ENCODE measurements at places on chromosomes 4 and X.

DNA sequence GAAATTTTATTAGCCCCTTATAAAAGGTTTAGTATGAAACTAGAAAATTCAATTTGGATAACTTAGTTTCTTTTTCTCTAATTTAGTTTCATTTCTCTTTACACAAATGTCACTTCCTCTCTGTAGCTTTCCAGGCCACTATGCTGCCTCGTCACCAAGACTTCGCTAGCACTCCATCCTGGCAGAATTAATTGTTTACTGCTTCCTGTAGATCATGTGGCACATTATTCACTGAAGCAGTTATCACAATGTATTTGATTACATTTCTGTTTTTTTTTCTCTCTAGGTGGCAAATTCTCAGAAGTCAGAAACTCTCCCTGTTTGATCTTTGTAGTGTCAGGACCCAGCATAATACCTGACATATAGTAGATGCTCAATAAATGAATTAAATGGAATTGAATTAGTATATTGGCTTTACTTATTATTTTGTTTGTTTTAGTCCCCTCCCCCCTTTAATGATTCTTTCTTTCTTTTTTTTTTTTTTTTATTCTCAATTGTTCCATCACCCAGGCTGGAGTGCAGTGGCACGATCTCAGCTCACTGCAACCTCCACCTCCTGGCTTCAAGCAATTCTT is 9.3 kb upstream of the SAT1 start:
- peak; percentile 15 for DNase-seq

DNA sequence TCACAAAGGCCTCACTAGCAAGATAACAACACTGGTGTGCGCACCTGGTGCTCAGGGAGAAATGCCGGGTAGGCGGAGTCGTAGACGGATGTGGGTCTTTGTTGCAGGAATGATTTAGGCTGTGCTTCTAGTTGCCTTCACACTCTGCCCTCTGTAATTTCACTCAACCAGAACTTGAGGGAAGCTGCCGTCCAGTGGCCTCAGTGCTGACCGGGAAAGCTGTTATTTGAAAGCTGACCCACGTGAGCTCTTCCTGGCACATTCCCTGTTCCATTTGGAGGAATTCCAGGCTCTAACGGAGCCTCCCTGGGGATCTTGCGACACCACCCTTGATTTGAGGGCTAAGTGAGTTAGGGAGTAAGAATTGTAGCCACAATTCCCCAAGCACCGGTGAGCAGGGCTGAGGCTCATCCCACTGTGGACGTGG is 15.9 kb downstream of the SH3TC1 start:
- DNase-seq = no peak

GRCh38 chrX:24482823-24483415 is 17.8 kb downstream of the PDK3 start:
- no peak for DNase-seq

DNA sequence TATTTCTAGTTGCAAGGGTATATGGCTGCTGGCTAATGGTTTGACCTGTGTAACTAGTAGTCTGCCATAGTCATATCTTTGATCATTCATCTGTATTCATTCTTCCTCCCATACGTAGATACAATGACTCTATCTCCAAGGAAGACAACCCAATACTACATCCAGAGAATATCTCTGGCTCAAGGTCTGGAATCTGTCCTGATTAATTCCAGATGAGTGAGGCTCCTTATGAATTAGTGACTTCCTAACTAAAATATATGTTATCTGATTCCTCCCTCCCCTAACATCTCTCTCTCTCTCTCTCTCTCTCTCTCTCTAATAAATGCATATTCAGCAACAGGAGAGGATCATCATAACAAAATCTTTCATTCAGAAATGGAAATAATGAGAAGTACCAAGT is 641.5 kb downstream of the FAT4 start:
- DNase-seq = no peak

DNA sequence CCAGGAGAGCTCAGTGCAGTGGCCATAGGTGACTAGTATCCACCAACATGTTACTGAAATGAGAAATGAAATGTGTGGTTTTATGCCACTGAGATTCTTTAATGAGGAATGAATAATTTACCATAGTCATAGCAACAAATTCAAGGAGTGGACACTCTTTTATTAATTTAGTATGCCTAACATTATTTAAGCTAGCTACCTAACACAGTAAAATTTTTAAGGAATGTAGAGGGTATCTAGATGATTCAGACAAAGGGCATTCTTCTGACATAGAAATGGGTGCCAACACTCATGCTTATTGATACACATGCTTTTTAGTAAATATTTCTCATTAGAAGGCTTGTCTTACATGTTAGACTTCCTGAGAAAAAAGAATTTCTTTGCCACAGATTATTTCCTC is 33.3 kb upstream of the SULT1B1 start:
- DNase-seq = no peak

DNA sequence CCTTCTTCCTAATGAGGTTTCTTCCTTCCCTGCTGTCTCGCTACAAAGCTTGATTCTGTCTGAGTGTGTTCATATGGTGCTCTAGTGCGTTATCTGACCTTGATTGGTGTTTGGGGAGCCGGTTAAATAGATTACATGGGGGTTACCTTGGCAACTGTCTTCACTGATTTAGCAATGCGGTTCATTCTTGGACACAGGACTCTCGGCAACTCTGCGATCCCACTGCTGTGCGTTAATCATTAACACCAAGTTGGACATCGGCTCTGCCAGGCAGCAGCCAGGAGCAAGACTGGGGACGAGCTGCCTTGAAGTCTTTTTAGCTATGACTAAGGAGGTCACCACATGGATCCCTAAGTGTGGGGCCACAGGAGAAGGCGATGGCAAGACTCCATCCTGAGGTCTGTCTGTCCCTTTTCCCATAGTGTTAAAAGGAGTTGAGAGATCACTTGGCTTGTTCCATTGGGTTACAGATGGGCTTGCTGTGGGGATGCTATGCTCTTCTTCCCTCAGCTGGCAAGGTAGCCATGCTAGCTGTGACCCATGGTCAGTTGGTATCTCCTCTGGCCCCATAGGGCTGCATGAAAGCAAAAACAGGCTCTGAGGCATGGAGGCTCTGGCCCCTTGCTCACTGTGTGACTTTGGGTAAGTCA is 93.4 kb upstream of the MAMLD1 start:
- DNase-seq = no peak

DNA sequence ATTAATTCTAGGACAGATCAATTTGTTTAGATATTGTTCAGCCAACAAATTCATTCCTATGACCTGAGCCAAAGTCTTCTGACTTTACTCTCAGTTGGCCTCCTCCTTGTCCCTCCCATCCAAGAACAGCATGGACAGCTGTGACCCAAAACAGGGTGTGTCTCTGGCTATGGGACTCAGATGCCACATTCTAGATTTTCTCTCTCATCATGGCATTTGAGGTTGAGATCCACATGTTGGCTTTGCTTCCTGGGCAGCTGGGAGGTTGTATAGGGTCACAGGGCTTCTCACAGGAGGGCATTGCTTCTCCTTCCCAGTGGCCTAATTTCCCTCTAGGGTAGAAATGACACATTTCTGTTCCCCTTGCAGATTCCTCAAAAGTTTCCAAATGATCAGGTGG is 22.6 kb upstream of the EGF start:
- no peak for DNase-seq

GRCh38 chr4:48197643-48198237 is 63.7 kb upstream of the TXK start:
- no peak for DNase-seq

DNA sequence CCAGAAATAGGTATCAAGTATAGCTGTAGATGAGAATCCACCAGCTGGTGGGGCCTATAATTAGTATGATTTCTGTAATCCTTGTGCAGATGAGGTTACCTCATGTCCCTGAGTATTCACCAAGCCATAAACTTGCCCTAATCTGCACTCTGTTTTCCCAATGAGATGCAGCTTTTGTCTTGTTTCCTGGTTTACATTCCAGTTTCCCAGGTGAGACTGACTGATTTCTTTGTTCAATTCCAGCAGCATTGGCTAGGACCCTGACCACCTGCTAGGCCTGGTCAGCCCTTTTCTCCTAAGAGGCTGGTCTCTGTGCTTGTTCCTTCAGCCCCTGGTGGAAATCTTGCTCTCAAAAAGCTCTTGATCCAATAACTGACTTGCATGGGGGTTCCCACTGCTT is 44.6 kb downstream of the GABRB1 start:
- DNase-seq = no peak

DNA sequence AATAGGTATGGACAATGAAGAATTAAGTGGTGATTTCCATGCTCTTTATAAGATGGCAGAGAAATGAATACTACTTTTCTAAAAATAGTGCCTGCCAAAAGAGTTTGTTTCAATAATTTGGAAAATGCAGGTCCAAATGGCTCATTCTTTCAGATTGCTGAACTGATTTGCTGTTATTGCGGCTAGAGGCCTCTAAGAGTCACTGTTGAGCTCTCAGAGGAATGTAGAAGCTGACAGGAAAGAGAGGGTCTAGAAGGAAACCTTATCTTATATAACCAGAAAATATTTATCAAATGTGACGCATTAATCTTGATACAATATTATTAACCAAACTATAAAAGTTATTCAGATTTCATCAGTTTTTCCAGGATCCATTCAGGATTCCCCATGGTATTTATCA is 65.7 kb upstream of the PAGE1 start:
- no peak for DNase-seq

DNA sequence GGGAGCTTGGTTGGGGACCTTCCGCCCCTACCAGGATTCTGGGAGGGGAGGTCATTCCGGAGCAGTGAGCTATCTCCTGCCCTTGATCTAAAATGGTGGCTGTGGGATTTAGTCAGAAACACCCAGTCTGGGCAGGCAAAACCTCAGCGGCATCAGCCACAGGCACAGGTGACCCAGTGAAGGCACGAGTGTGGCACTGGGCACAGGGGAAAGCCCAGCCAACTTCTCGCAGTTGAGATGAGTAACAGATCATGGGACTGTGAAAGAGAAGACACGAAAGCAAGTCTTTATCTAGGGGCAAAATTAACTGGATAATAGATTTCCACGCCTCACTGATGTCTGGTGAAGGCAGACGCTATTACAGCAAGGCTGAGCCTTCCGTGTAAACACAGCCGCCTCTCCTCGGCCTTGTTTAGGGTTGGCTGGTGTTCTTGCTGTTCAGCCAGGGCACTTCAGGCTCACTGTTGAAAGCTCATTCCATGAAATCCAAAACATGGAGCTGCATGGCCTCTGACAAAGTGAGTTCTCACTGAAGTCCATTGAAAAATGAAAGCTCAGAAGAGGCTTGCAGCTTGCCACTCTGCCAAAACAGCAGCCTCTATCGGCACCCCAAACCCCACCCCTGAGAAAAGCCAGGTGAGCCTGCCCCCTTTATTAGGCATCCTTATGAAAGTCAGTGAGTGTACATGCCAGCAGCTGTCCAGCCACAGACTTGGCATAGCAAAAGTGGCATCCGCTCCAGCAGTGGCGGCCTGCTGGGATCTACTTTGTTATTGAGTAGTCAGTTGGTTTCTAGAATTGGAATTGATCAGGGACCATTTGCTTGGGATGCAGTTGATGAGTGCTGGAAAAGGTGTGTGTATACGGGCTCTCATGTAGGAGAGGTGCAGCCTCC is 102.3 kb upstream of the MTM1 start:
- no peak for DNase-seq

GRCh38 chr4:168272488-168272887 is 46.1 kb downstream of the DDX60 start:
- no peak for DNase-seq

DNA sequence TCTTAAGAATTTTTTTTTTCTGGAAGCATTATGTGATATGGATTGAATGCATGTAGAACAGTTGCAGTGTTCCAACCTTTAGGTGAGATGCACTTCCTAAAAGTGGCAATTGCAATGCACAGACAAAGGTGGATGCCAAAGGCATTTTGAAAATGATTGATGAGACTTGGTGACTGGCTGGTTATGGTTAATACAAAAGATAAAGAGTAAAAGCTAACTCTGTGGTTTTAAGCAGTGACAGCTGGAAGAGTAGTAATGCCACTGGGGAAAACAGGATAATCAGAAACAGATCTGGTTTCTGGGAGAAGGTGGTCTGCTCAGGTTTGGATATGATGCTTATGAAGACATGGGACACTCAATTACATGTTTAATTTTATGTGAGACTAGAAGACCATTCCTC is 345.6 kb downstream of the RPA4 start:
- DNase-seq = no peak

DNA sequence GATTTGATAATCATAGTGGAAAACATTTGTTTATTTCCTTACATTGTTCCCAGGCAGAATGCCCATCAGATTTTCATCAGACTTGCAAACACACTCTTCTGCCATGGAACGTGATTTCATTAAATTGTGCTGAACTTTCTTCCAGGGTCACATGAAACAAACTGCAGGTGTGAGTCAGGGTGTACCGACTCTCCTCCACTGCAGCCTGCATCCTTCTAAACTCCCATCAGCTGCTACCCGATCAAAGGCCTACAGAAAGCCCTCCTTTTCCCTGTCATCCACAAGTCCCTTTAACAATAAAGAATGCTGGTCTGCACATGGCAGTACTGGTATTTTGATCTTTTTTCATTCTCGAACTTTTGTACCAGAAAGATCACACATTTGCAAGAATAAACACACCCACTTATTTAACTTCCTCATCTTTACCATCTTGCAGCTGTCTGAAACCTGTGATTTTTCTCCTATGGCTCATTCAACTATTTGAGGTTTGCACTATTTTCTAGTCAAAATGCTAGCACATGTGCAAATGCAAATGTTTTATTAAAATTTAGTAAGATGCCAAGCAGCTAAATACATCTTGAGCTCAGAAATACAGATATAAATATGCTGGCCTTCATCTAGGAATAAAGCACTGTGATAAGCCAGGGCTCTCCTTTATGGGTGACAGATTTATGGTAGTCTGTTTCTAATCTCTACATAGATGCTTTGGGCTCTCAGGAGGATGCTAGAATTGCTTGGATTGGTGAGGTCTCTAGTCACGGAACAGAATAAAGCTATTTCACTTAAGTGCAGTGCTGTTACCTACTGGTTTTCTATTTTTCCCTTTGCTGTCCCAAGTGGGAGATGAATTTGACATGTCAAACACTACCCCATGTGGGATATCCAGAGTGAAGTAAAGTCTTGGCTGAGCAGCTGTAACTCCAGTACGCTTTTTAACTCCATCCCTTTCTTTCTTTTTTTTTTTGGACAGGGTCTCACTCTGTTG is 25.8 kb upstream of the ARHGAP24 start:
- no peak for DNase-seq

DNA sequence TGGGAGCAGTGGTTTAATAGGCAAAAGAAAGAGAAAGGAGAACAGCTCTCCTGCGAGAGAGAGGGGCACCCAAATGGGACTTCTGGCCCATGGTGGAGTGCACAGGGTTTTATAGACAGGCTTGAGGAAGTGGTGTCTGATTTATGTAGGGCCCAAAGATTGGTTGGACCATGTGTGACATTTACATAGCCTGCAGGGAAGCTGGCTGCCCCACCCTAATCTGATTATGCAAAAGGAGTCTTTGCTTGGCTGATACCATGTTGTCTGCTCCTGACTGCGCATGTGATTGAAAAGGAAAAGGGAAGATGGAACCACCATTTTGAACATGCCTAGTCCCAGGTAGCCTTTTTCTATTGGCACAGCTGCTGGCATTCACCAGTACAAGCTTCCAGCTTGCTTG is 100.0 kb upstream of the DIPK2B start:
- no peak for DNase-seq

- DNase-seq = no peak
Observed at GRCh38 chr4:123699880-123700771, 303.5 kb downstream of the SPRY1 start.

All from stimulated activated CD8-positive, alpha-beta memory T cell treated with anti-CD3 and anti-CD28 coated beads, Interleukin-15, amount 100 ng/mL, for 48 hours (primary cell).